ENCODE measurements at places on chromosomes 6 and 20.

- DNase-seq: no peak
These were observed 31.9 kb upstream of the ANKEF1 start for GRCh38 chr20:10002866-10003265.

DNA sequence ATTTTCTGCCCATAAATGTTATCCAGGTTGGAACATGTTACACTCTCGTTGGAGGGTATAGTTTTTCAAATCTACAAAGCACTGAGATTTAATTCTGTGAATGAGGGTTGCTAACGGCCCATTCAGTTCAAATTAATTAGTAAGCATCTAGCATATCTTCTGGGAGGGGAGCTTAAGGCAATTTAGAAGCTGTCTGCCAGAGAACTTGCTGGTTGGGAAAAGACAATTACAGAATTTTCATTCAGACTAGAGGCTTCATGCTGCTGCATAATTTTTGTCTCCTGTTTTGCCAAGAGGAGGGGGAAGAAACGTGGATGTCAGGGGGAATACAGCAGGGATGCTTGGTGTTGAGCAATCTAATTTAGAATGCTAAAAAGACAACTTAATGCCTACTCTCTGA is 268.3 kb upstream of the FAM83B start:
- DNase-seq: no peak

DNA sequence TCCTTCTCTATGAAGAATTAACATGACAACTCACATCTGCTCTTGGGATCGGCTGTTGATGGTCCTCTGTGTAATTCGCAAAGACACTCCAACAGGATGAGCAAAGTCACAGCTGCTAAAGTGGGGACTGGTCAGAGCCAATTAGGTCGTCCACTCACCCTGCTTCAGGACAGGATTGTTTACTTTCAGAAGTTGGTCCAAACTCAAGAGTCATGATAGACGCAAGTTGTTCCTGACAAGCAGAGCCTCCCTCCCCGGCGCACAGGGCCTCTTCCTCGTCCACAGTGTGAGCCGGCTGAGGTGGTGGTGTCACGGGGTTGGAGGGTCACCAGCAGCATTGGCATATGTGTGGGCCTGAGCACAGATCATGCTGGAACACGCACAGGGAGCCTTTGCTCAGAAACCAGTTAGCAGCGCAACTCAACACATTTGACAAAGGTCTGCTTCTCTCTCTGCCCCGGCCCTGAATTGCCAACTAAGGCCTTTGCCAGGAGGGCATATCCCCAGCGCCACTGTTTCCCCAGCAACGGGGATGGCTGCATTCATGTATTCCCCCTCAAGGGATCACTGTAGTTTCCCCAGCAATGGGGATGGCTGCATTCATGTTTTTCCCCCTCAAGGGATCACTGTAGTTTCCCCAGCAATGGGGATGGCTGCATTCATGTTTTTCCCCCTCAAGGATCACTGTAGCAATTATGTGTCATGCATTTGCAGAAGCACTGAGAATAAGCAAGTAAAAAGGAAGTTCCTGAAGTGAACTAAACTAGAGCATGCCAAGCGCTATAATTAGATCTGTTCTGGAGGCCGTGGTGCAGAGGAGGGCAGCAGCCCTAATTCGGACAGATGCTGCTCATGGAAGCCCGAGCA is 111.7 kb downstream of the THBS2 start:
- DNase-seq: no peak

DNA sequence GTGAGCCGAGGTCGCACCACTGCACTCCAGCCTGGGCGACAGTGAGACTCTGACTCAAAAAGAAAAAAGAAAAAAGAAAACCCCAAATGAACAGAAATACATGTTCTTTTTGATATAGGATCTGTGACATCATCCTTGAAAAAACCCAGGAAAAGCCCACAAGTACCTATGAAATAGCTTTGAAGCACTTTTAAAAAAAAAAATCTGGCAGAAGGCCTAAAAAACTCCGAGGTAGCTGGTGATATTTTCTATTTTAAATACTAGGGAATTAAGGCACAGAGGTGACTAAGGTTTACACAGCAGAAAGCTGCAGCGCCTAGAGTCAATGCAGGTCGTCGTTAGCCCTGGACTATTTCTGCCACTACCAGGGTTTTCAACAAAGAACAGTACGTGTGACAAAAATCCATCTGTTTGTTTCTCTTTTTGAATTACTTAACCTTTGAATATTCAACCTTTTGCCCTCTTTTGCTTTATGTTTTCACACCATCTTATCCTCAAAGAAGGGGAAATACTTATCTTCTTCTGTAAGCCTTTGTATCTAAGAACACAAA is 39.4 kb upstream of the EEF1A1 start:
- no peak for DNase-seq

GRCh38 chr6:5084781-5085647 is at the start of gene PPP1R3G:
PPP1R3G (plus strand) TSS chr6:5085341; CDS start chr6:5085486, 145 bp downstream.
- DNase-seq: no peak

DNA sequence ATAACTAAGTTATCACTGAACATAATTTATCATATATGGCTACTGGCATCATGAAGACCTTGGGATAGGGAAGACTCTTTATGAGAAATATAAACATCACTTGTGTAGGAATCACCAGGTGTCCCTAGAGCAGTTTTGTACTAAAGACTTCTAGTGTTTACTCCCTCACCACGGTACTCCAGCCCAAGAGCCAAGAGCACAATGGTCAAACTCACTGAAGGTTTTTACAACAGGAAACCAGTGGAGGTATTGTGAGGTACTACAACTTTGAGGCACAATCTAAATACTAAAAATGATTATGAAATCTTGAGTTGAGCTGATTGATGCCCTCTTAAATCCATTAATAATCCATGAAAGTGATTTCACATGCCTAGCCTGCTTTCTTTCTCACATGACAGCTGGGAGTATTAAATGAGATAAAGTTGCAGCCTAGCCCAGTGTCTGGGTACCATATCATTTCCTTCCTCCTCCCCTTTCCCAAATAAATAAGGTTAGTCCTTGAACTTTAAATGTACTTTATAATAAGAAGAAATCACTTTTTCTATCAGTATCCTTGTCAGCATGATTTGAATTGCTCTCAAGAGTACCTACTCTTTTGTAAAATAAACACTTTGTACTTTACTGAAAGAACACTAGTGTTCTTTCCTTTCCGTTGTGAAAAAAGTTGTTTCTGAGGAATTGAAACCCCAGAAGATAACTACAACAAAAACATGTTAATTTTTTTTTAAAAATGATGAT is 26.5 kb downstream of the GLO1 start:
- no peak for DNase-seq

DNA sequence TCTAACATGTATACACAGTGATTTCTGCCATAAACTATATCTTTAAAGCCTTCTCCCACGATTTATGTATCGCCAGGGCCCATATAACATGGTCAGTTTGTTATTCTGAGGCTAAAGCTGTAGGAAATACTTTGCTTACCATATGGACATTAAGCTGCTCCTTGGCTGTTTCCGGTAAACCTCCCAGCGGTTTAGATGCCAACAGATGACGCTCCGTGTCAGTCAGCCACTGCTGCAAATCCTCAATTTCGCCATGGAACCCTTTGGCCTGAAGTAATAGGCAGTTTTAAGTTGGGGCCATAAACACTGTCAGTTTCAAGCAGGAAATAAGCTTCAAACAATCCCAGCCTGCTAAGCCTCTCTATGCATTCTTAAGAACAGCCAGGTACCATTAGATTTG is 145.4 kb downstream of the DST start:
- DNase-seq: no peak

DNA sequence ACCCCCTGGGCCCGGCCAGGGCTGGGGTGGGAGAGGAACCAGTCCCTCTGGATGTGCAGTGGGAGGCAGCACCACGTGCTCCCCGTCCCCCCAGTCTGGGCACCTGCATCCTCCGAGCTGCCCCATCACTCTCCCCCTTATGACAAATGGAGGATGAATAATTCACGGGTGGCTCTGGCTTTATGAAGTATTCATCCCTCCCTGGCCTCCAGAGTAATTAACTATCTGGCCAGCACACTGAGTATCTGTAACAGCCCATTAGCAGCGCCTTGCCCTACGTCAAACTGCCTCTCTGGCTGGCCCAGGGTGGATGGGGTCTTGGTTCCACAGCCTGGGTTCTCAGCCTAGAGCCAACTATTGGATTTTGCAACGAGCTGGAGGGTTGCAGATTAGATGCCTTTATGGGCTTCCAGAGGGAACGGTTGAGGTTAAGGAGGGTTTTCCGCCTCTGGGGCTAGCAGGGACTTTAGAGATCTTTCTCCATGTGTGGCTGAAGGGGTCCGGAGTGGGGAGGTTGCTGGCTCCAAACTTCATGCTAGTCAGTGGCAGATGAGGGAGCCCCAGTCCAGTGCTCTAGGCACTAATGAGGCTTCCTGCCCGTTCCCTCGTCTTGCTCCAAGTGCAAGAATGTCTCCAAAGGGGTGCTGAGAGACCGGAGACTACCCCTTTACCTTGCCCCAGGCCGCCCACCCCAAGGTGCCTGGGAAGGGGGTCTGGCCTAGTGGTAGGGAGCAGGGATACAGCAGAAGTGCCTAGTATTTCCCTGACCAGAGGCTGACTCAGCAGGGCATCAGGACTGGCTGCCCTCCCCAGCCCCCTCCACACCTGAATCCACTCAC is 53.5 kb upstream of the MLN start:
- DNase-seq: no peak

GRCh38 chr6:82506526-82506925 is 142.9 kb downstream of the TPBG start:
- no peak for DNase-seq

DNA sequence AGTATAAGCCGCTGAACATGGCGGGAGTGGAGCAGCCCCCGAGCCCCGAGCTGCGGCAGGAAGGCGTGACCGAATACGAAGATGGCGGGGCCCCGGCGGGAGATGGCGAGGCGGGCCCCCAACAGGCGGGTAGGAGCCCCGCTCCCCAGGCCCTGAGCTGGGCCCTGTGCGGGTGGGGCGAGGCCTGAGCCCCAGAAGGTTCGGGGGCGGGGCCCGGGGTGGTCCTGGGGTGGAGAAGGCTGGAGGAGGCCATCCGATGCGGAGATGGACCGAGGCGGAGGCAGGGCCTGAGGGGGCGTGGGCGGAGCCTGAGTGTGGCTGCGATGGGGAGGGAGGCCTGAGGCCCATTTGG is 7.1 kb downstream of the L3MBTL1 start:
- DNase-seq: no peak

DNA sequence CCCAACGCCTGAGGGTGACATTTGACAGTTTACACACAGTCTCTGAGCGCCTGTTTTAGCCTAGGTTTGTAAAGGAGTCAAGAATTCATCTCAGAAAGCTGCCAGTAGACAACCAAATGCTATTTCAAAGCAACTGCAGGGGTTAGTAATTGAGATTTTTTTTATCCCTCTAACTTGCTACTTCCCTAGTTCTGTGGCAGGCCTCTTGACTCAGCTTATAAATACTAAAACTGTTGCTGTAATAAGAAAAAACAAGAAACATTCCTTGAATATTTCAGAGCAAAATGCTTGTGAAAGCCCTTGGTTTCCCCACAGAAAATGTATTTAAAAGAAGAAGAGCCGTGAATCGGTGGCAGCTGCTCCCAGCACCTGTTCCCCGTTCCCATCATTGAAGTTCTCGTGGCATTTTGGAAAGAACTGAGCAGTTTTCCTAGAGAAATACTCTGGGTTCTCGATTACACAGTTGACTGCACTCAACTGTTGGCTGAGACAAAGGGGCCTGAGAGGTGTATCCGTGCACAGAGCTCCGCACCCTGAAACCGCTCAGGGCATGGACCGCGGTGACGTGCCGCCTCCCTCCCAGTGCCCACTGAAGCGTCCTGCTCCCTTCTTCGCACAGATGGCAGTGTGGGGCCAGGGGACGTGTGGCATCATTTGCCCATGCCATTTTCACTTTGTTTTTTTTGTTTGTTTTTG is 20.9 kb downstream of the DLL1 start:
- peak; percentile 32 for DNase-seq

DNA sequence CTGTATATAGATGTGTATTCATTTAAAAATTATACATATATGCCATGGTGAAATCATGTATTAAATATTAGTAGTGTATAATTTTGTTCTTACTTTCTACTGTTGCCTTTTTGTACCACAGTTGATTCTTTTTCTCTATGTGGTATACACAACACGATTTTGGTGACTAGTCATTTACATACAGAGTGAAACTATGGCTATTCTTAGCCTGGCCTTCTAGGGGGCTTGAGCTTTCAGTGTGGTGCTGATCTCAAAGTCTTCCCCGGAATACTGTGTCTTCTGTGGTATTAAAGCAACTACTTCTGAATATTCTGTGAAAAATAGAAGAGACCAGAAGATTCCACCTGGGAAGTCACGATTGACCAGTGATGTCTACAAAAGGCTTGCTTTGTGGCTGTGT is 301.9 kb downstream of the UTRN start:
- no peak for DNase-seq

DNA sequence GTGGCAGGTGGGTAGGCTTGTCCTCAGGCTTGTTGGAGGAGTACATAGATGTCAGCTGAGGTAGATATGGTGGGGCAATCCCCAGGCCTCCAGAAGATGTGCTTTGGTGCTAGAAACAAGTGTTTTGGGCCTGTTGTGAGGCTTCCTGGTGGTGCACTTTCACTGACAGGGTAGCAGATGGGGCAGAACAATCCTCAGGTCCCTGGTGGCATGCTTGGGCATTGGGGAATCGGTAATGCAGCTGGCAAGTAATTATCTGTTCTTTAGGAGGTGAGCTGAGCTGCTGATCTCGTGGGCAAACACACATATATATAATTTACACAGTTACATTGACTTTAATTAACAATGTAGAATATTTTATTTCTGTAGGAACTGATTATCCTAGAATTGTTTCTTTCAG is 458.7 kb downstream of the BMP2 start:
- no peak for DNase-seq
